ENCODE measurements at places on chromosomes 2 and 18. TPM values are rescaled to one million over a fixed set of nuclear protein-coding genes. Genes with fewer than 3 reads are reported as not detected.

Gene LINC00305
- not detected for total RNA-seq

Gene C1QL2
- not detected for total RNA-seq

Gene FZD7
- 0.98 TPM for total RNA-seq

Gene SCYGR4
- not detected for total RNA-seq

Gene RPL37A
- total RNA-seq: 1,329 TPM

Gene MC2R
- total RNA-seq: not detected

Gene C2orf80
- not detected for total RNA-seq

Gene ANO7
- 1.8 TPM for total RNA-seq

Gene DSC2
- 20.0 TPM for total RNA-seq

Gene BIN1
- 21.3 TPM for total RNA-seq

Gene IL1R2
- 0.39 TPM for total RNA-seq

Gene MALL
- total RNA-seq: 2.4 TPM

Gene CDH7
- not detected for total RNA-seq

Gene INHA
- total RNA-seq: 1.7 TPM

Gene HOXD9
- 0.12 TPM for total RNA-seq

Gene MROH2A
- total RNA-seq: not detected

Gene FIGN
- total RNA-seq: 4.6 TPM

Measured in pancreas (tissue), 10 donors.